Stimulated activated CD8-positive, alpha-beta memory T cell treated with anti-CD3 and anti-CD28 coated beads, Interleukin-15, amount 100 ng/mL, for 1 hour (primary cell): ENCODE measurements at places on chromosomes 2 and 18.

DNA sequence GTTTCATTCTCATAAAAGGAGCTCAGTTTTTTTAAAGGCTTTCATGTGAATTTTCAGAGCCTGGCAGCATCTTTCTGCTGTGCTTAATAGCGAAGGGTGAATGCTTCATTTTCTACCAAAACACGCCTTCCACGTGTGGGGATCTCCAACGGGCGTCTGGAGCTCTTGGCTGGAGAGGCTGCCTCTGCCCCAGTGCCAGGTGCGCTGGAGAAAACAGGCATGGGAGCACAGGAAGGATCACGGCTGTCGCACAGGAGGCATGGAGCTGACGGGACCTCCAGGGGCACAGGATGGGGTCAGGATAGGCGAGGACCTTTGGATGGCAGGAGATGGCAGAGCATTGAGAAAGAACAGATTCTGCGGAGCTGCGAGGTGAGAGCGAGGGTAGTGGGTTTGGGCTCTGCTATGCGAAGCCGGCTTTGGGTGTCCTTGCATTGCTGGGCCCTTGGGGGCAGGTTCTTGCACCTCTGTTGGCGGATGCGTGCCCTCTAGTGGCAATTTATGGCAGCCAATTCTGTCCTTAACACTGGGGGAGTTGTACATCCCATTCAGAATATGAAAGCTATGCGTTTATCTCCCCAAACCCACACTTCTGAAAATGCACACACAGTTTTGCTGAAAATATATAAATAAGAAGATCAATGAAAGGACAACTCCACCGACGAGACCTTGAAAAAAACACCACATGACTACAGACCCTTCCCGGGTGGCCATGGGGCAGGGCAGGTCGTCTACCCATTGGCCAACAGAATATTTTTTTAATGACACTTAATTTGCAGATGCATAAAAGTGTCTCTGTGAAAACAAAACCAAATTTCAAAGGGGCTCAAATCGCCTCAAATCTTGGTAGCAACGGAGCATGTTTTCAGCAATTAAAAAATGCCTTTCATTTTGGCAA, 90.4 kb upstream of the SLC35G4 start:
- no peak for DNase-seq

GRCh38 chr2:208064220-208064961, 39.1 kb upstream of the PLEKHM3 start:
- no peak for DNase-seq

- DNase-seq: no peak
Observed at GRCh38 chr18:36613069-36613468, 215.7 kb downstream of the TPGS2 start.

GRCh38 chr2:223918671-223919134, 26.4 kb downstream of the WDFY1 start:
- DNase-seq: no peak

GRCh38 chr2:30338475-30338874, 107.1 kb downstream of the LBH start:
- no peak for DNase-seq

DNA sequence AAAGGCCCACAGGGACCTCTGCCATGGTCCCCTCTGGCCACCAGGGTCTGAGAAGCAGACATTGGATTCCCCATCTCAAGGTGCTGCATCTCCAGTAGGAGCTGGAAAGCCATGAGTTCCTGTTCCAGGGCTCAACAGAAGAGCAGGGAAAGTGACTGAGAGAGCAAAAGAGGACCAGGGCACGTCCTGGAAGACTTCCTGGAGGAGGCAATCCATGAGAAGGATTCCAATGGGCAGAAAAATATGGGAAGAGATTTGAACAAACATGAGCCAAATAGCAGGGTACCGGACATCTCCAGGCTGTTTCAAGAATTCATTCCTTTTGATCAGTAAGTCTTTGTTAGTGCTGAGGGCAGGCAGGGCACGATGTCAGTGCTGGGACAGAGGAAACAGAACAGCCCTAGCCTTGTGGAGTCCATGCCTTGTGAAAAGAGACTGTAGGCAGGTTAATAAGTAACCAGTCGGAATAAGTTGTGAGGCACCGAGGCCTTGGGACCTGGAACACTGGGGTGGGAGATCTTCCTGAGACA, 72.8 kb upstream of the TWIST2 start:
- no peak for DNase-seq

DNA sequence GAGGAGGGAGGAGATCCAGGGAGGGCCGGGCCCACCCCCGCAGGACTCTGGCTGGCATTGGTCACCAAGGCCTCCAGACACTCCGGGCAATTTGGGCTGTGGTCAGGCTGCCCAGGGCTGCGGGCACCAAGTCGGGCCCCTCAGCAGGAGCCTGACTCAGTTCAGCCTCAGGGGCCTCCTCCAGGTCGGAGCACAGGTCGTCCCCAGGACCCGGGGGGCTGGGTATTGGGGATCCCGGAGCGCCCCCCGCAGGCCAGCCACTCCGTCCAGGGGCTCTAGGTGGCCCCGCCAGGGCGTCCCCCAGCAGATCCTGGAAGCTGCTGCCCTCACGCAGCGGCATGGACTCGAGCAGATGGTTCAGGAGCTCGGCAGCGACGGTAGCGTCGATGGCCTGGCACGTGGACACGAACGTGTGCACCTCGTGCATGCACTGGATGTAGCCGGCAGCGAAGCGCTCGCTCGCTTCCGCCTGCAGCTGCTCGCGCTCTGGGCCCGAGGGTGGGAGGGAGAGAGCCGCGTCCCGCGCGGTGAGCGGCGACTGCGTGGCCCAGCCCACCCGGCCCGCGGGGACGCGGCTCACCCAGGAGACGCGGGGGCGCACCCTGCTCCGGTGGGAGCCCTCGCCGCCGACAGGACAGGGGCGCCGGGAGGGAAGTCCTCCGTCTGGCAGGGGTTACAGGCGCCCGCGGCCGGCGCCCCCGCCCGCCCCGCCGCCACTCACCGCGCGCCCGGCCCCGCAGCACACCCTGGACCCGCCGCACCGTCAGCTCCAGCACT, 884 bp downstream of the HES6 start:
- DNase-seq: no peak

DNA sequence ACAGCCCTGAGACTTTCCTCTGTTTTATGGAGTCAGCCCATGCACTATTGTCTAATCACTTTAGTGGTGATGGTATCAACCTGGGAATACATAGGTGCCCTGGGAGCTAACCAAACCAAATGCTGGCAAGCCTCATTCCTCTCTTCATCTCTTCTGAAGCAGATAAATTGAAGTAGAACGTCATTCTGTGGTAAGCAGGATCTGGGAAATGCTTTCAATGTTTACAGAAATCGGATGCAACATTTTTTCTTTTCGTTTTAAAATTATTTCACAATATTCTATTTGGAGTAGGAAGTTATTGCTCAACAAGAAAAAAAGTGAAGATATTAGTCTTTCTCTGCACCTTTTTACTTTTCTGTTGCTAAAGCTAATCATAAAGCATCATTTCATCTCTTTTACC, 114.2 kb downstream of the RBMS1 start:
- DNase-seq: no peak

GRCh38 chr2:63721082-63721424, 120.6 kb upstream of the UGP2 start:
- DNase-seq: no peak

DNA sequence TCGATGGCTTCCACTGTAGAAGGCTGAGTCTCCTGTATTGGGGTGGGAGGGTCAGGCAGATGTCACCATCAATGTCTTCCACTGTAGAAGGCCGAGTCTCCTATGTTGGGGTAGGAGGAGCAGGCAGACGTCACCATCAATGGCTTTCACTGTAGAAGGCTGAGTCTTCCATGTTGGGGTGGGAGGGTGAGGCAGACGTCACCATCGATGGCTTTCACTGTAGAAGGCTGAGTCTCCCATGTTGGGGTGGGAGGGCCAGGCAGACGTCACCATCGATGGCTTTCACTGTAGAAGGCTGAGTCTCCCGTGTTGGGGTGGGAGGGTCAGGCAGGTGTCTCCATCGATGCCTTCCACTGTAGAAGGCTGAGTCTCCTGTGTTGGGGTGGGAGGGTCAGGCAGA, 117.5 kb upstream of the TPO start:
- no peak for DNase-seq

GRCh38 chr2:26575836-26576564, 65.2 kb downstream of the CIB4 start:
- no peak for DNase-seq

DNA sequence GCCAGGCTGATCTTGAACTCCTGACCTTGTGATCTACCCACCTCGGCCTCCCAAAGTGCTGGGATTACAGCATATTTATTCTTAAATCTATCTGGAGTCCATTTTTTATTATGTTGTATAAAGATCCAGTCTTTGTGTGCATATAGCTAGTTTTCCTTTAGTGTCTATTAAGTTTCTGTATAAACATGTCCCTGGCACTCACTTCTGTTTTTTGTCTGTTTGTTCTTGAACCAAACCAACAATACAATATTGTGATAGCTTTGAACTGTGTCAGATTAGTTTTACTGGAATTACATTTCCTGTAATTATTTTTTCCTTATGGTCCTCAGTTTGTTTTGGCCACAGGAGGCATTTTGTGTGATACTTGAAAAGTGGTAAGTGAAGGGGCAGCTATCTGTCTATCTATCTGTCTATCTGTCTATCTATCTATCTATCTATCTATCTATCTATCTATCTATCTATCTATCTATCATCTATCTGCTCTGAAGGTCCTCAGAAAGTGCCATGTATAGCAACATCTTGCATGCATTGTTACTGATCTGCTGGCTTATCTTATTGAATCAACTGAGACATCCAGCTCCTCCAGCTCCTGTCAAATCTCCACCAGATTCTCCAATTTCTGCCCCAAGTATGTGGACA, 70.9 kb upstream of the ACVR1 start:
- no peak for DNase-seq

- DNase-seq: no peak
Observed at GRCh38 chr18:31241900-31242409, 76.0 kb upstream of the DSG1 start.

DNA sequence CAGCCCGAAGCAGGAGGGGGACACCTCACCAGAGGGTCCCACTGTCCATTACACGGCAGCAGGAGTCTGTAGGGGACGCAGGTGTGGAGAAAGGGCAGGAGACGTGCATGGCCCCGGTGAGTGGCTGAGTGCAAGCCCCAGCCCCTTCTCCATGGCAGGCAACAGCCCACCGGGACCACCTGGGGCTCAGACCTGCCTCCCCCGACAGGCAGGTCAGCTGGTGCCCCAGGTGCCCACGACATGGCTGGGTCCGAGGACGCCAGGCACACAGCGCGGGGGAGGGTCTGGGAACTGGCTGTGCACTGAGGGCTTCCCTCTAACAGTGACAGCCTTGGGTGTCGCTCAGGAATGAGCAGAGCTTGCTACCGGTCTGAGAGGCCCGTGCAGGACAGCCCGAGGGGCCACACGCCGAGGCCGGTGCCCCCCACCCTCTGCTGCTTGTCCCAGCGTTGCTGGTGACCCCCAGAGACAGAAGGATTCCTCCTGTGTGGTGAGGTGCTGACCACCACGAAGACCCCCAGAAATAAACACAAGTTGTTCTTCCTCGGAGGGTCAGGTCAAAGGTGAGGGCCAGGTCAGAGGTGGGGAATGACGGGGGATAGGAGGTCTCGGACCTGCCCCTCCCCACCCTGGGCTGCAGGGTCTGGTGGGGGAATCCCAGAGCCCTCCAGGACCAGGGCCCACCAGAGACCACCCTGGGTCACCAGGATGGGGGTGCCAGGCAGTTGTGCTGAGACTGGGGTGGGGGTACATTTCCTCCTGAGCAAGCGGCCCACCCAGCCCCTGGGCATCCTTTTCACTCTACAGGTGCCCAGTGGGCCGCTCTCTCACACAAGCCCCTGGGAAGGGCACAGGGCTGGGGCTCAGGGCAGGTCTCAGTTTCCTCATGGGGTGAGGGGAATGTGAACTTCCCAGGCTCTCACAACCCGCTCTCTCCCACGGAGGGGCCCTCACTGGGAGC, 50.6 kb downstream of the SLC66A2 start:
- DNase-seq: no peak

DNA sequence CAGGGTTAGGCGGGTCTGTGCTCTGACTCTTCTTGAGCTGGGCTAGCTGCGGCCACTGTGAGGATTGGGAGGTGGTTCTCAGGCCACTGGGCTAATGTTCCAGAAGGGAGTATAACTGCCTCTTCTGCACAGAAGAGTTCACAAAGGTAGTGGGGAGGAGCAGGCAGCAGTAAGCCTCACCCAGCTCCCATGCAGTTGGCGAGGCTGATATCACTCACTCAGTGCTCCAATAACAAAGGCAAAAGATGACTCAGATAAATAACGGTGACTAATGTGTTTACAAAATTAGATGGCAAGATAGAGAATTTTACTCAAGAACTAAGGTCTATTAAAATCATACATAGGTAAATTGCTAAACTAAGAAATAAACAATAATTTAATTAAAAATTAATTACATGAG, 174.2 kb upstream of the TMEM200C start:
- DNase-seq: no peak

GRCh38 chr2:128134573-128134972, 43.6 kb downstream of the UGGT1 start:
- no peak for DNase-seq

DNA sequence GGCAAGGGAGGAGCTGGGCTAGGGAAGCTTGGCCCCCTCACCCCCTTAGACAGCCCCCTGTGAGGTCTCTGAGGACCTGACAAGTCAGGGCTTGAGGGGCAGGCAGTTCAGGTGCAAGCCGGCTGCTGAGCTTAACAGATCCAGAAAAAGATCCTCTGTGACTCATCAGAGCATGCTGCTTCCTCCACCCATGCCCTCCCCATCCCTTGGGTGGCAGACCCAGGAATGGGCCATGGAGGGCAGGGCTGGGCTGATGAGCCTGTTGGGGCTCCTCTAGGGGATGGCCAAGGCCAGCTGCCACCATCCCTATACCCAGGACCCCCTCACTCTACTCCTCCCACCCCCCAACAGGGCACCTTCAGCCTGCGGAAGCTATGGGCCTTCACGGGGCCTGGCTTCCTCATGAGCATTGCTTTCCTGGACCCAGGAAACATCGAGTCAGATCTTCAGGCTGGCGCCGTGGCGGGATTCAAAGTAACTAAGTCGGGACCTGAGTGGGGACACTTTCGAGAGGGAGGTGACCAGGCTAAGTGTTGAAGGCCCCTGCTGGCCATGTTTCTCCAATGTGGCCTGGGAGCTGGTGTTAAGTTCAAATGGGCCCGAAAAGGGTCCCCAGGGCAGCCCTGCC, 1.9 kb downstream of the SLC11A1 start:
- no peak for DNase-seq

GRCh38 chr2:217621391-217621801, 381.4 kb downstream of the TNS1 start:
- DNase-seq: no peak

- no peak for DNase-seq
Observed at GRCh38 chr18:57273194-57273593, 79.2 kb upstream of the ST8SIA3 start.

- no peak for DNase-seq
Observed at GRCh38 chr2:11936761-11937160, 190.3 kb downstream of the LPIN1 start.
